ENCODE measurements at places on chromosomes 12 and 14.

DNA sequence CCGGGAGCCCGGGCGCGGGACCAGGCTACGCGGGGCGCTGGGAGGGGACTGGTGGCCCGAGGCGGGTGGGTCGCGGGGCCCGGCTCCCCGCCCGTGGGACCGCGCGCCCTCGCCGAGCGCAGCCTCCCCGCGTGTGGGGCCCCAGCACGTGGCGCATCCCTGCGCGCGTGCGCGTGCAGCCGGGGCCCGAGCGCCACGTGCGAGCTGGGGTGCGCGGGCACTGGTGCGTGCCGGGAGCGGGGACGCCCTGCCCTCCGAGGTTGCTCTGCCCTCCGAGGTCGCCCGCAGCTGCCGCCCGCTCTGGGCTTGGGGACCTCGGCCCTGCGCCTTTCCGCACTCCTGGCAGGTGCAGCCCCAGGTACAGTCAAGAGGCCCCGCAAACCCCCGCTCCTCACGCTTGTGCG is 365 bp upstream of the CCDC88C start:
- peak; percentile 83 for DNase-seq

- no peak for DNase-seq
Measured at GRCh38 chr12:123648401-123648800, 14.8 kb downstream of the GTF2H3 start.

GRCh38 chr12:50187084-50187900 is 20.1 kb upstream of the CERS5 start:
- peak; percentile 75 for DNase-seq

DNA sequence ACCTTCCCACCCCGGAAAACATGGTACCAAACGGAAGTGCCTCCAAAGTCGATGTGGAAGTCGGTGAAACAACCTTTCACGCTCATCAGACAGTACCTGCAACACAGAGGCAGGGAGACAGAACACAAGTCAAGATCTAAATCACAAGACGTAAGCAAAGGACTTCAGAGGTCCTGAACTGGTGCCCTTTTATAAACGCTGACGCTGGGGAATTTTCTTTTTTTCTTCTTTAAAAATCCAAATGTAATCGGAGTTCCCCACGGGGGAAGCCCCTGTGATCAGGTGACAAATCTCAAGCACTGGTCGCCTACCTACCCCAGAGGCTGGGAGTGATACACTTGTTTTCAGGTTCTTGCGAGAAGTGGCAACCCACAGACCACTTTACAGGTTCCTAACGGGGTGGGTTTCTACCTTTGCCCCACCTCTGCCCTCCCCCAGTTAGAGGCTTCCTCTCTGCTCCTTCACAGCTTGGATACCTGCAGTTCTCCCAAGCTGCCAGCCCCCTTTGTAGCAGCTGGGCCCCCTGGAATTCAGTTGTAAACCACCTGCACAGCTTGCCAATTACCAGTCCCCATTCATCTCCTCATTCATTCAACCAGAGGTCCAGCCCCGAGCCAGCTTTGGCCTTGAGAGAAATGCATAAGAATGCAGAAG is 46.2 kb downstream of the KDM2B start:
- DNase-seq: no peak

GRCh38 chr14:62322216-62322615 is 560.0 kb downstream of the SNAPC1 start:
- no peak for DNase-seq

GRCh38 chr12:55467836-55468235 is 2.1 kb downstream of the OR6C70 start:
- no peak for DNase-seq

DNA sequence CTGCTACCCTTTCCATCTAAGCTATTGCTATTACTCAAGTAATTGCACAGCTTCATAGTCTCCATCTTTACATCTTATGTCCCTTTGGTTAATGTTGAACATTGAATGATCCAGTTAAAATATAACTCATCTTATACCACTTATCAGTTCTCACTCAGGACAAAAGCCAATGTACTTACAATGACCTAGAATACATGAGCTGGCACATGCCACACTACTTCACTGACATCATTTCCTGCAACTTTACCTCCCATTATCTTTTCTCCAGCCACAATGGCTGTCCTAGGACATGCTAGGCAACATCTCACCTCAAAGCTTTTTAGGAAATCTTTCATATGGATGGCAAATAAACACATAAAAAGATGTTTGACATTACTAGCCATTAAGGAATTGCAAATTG is 309.2 kb downstream of the FOXG1 start:
- no peak for DNase-seq

GRCh38 chr12:117809509-117809908 is 159.3 kb downstream of the KSR2 start:
- no peak for DNase-seq

GRCh38 chr14:103896578-103896977 is 31.7 kb upstream of the TDRD9 start:
- no peak for DNase-seq

DNA sequence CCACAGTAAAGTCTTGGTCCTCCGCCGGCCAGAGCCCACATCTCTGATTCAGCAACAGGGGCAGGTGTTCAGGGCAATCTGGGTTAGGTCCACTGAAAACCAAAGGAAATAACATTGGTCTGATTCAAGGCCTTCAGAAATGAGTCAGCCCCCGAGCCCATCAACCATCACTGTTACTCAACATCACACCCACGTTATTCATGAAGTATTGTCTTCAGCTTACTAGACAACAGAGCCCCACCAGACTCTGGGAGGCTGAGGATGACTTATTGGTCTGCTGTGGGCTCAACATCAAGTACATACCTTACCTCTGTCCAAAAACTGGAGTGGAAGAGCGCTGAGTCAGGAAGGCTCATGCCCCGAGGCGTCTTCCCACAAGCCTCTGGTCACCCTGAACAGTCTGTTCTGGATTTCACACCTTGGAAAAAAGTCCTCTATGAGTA is 97.5 kb downstream of the ZFP36L1 start:
- peak; percentile 96 for DNase-seq

DNA sequence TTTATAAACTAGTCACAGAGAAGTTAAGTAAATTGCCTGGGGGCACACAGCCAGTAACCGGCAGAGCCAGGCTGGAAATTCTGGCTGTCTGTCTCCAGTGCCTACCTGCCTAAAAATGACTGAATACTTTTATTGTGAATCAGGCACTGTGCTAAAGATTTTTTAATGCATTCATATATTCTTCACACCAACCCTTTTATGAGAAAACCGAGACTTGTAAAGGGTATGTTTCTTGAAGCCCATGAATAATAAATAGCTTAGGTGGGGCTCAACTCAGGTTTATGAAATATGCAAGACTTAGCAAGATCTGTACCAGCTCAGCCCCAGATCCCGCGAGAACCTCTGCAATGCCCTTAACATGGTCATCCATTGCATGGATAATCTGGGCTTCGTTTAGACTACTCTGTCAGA is 60.8 kb downstream of the TMCC3 start:
- DNase-seq: no peak

- peak; percentile 71 for DNase-seq
Measured at GRCh38 chr14:55458800-55459515, 18.5 kb upstream of the TBPL2 start.

DNA sequence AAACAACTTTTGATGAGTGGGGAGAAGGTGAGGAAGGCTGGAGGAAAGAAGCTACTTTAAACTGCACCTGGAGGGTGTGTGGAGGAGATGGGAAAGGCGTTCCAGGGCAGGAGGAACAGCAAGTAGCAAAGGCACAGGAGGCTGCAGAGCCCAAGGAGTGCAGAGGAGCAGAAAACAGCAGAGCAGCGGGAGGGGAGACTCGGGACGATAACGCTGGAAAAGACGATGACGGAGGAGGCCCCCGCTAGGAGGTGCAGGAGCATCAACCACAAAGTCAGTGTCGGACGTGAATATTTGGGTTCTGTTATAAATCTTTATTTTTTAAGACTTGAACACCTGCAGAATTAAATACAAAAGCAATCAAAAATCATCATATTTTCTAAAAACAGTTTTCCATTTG is 44.9 kb downstream of the LGMN start:
- no peak for DNase-seq

- peak; percentile 8 for DNase-seq
Measured at GRCh38 chr12:23949348-23950209, at the start of gene SOX5. Gene SOX5, minus strand, starts transcription at chr12:23949670. Its CDS starts 69 bp downstream, at chr12:23949601.

DNA sequence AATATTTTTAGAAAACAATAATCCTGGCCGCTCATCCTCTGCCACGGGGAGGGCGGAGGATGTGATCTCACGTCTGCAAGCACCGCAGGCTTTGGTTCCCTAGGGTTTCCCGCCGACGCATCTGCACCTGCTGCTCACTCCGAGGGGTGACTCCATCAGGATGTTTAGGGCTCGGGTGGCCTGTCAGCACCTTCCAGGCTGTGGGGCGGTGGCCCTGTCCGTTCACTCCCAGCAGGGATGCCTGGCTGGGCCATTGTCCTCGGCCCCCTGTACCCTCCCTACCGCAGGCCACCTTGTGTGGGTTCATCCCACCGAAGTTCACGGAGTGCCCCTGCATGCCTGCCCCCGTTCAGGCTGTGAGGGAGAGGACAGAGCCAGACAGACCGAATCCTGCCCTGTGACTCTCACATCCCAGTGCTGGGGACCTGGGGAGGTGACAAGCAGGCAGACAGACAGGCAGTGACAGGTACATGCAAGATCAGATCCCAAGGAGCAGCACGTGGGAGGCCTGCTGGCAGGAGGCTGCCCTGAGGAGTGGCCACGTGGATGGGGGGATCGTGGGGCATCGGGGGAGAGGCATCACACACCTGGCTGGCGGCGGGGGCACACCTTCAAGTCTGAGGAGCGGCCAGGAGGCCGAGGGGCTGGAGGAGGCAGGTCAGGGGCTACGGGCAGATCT is 112.6 kb downstream of the ADGRD1 start:
- DNase-seq: peak; percentile 36

GRCh38 chr14:69326611-69327010 is 66.7 kb downstream of the GALNT16 start:
- no peak for DNase-seq
